Mucosa of descending colon (tissue), 3 donors: ENCODE measurements at places on chromosomes 1 and 21. TPM values are rescaled to one million over a fixed set of nuclear protein-coding genes. Genes with fewer than 3 reads are reported as not detected.

Gene HNRNPCL1
- not detected for total RNA-seq

Gene TPR
- 78.3 TPM for total RNA-seq

Gene HSD11B1
- 2.8 TPM for total RNA-seq

Gene ASCL5
- total RNA-seq: not detected

Gene OTUD7B
- total RNA-seq: 52.7 TPM

Gene RIMKLA
- 13.3 TPM for total RNA-seq

Gene RXFP4
- 1.2 TPM for total RNA-seq

Gene BEST4
- total RNA-seq: 179 TPM

Gene NBPF19
- total RNA-seq: 25.4 TPM

Gene LCE2C
- total RNA-seq: not detected

Gene HSF2BP
- 0.32 TPM for total RNA-seq

Gene FCER1A
- 1.7 TPM for total RNA-seq

Gene HSPG2
- total RNA-seq: 436 TPM

Gene ANP32E
- total RNA-seq: 23.6 TPM

Gene HTR6
- total RNA-seq: not detected

Gene E2F2
- total RNA-seq: 8.6 TPM

Gene PLA2G4A
- total RNA-seq: 26.8 TPM

Gene MPL
- 1.0 TPM for total RNA-seq

Gene FAM177B
- total RNA-seq: 9.7 TPM

Gene C1orf115
- total RNA-seq: 108 TPM

Gene ILDR2
- total RNA-seq: 7.3 TPM

Gene COL11A1
- 0.82 TPM for total RNA-seq
